Brain (organoid and tissue), 16 donors: ENCODE measurements at places on chromosomes 7 and 10.

DNA sequence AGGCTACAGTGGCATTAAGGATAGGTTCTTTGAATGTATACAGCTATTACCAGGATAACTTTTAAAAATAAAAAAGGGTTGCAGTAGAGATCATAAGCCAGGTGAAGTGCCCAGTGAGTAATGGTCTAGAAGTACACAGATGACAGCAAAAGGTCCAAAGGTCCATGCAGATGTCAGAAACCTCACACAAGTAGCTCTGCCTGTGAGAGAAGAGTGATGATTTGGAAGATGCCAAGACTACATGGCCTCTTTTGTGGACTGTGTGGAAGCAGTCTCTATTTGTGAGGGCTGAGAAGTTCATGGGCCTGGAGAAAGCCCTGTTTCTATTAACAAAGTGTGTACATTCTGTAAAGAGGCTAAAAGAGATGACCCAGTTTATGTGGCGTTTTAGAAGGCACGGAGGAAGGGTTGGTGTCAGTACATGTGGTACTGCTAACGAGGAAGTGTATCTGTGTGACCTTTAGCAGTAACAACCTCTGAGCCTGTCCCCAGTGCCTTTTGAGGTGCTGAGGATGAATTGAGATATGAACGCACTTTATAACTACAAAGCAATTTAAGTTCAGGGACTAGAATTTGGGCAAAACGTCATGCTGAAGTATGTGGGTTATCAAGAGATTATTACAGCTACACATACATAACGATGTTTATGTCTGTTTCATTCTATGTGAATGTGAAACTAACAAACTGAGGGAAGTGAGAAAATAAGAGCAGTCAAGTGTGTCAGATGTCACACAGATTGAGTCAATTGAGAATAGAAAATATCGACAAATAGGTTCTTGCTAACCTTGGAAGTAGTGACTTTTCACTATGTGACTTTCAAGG, 7.6 kb downstream of the CYCS start:
- DNase-seq, result no peak

DNA sequence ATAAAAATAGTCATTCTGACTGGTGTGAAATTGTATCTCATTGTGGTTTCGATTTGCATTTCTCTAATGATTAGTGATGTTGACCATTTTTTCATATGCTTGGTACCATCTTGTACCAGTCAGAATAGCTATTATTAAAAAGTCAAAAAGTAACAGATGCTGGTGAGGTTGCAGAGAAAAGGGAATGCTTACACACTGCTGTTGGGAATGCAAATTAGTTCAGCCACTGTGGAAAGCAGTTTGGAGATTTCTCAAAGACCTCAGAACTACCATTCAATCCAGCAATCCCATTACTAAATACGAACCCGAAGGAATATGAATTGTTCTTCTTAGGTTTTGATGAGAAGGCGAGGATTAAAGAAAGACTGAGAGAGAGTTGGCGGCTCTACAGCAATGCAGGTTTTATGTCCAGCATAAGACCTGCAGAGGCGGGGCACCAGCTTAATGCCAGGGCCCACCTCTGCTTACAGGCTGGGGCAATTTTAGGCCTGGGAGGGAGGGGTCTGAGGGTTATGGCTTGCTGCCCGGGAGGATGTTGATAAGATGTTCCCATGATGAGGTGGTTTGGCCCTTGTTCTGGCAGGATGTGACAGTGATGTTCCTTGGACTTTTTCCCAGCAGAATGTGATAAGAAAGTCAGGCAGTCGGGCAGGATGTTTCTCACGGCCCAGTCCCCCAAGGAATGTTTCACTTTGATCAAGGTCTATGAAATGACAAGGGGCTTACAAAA, 74.4 kb downstream of the MEST start:
- DNase-seq, result no peak

- DNase-seq, result no peak
Measured at GRCh38 chr7:95213809-95214492, 110.4 kb downstream of the PON1 start.

DNA sequence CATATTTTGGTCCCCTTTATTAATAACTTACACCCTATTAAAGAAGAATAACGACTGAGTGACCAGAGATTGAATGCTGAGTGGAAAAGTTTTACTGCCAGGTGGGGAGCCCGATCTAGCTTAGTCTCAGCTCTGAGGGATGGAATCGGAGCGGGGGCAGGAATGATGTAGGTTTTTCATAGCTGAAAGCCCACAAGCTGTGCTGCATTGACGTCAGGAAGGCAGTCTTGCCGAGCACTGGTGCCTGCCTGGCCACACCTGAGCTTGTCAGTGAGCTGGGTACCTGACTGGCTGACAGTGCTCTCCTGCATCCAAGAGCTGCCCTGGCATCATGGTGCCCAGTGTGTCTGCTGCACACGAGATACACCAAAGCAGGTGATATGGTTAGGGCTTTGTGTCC, 34.8 kb downstream of the GRK5 start:
- no peak for DNase-seq

GRCh38 chr10:49180444-49180860, 7.7 kb downstream of the TMEM273 start:
- no peak for DNase-seq

DNA sequence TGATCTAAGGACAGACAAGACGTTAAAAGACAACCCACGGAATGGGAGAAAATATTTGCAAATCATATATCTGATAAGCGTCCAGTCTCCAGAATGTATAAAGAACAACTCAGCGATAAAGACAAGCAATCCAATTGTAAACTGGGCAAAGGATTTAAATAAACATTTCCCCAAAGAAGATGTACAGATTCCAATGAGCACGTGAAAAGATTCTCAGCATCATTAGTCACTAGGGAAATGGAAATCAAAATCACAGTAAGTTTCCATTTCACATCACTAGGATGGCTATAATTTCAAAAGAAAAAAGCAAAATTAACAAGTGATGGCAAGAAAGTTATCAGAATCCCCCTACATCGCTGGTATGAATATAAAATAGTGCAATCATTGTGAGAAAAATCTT, 316.1 kb downstream of the SFMBT2 start:
- no peak for DNase-seq
